Dermis microvascular lymphatic vessel endothelial cell (primary cell): ENCODE measurements at places on chromosomes 5 and 9. TPM values are rescaled to one million over a fixed set of nuclear protein-coding genes. Genes with fewer than 3 reads are reported as not detected.

DNA sequence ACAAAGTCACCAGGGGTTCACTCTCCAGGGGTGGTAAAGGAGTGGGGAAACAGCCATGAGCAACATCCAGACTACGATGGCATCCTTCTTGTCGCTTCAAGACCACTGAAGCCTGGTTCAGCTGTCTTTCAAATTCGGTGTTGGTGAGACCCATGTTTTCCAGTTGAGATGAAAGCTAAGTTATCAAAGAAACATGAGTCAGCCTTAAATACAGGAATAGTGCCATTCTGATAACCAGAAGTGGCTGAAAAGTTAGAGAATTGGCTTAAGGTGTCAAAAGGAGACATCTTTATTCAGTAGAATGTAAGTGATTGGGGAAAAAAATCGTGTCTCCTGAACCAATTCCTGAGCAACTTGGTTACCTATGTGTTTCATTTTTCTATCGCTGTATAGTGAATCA lies 7.0 kb upstream of the CARD19 start:
- no peak for DNase-seq

Gene SPATA6L
- 3.3 and 3.8 TPM in 2 replicates for total RNA-seq

DNA sequence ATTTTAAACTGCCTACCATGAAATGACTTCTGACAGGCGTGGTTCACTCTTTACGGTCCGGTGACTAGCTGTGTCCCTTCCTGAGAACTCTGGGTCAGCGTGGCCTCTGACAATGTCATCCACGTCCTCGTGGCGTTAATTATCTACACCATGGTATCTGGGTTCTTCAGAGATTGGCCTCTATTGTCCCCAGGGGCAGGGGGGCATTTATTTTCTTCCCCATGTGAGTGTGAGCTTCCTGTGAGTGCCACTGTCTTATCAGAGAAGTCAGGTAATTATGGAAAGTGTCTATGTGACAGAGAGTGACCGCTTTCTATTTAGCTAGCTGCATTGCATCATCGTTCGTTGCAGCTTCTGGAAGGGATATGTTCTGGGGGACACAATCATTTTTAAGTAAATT lies 77.2 kb downstream of the FBXL7 start:
- peak; percentile 56 for DNase-seq

- peak; percentile 28 for DNase-seq
Measured at GRCh38 chr5:37774912-37775483, 64.8 kb downstream of the GDNF start.

GRCh38 chr9:72911816-72912215 lies 41.0 kb downstream of the ALDH1A1 start:
- no peak for DNase-seq

GRCh38 chr9:74512416-74512815 lies 15.3 kb downstream of the RORB start:
- no peak for DNase-seq

Gene RNF224
- total RNA-seq, result under 0.01 TPM in 1 of 2 replicates, not detected in the other

DNA sequence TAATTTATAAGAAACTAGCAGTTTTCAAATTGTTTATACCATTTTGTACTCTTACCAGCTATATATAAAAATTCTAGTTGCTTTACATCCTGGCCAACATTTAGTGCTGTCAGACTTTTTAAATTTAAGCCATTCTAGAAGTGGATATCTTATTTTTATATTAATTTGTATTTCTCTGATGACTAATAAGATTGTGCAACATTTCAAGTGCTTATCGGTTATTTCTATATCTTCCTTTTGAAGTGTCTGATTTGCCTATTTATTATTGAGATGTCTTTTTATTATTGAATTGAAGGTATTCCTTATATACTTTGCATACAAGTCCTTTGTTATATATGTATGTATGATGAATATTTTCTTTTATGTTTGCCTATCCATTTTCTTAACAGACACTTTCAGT lies 324.0 kb downstream of the ELAVL2 start:
- no peak for DNase-seq

Gene OSMR
- 8.0 and 11.3 TPM in 2 replicates for total RNA-seq

Gene PCDHA9
- total RNA-seq, result under 0.01 TPM in 2 replicates

- no peak for DNase-seq
Measured at GRCh38 chr9:91241909-91242308, 119.8 kb downstream of the AUH start.

GRCh38 chr5:170648541-170648940 lies 135.0 kb upstream of the GABRP start:
- peak; percentile 18 for DNase-seq

Gene TERT
- not detected in 2 replicates for total RNA-seq

Gene MLANA
- total RNA-seq, result not detected in 2 replicates

DNA sequence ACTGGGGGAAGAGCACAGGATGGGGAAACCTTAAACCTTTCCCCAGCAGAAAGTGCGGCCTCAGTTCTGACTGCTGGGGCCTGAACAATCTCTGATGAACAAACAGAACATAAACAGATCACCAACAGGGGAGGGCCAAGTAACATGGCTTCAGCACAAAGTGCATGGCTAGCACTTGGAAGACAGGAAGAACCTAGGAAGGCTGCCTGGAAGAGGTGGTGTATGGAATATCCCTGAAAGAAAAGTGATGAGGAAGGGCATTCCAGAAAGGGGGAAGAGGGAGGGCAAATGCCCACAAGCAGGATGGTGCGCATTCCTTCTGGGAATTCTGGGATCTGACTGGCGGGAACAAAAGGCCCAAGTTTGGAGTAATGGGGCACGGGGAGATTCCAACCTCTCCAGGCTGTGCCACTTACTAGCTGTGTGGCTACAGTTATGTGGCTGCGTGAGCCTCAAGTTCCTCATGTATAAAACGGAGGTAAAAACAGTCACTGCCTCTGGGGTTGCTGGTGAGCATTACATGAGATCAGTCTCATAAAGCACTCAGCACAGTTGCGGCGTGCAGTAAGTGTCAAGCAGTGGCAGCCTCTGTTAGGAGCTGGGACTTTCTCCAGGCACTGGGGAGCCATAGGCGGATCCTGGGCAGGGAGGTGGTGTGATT lies 1.6 kb downstream of the PDGFRB start:
- DNase-seq, result no peak

- no peak for DNase-seq
Measured at GRCh38 chr5:154315196-154315595, 124.7 kb downstream of the GALNT10 start.

- DNase-seq, result peak; percentile 38
Measured at GRCh38 chr9:128552744-128553440, 505 bp downstream of the SPTAN1 start.

Gene SNX24
- 5.2 and 5.3 TPM in 2 replicates for total RNA-seq

DNA sequence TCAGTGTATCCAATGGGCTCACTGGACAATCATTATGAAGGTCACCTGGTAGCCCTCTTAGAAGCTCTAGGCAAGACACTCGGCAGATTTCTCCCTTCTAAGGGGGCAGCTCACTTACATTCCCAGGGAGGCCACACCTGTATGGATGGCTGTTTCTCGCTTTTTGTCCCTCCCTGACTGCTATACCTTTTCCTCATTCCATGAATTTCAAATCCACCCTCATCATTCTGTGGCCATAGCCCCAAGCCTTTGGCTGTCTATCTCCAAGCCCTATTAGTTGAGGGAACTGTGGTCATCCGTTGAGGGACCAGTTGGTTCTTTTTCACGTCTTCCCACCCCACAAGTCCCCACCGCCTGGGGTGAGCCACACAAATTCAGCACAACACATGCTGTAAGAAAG lies 85.0 kb upstream of the RARS1 start:
- no peak for DNase-seq

Gene BHMT2
- 3.1 and 6.2 TPM in 2 replicates for total RNA-seq

GRCh38 chr5:9681706-9682105 lies 51.6 kb upstream of the TAS2R1 start:
- DNase-seq, result no peak

GRCh38 chr9:113941526-113941925 lies 65.4 kb downstream of the ZNF618 start:
- no peak for DNase-seq

Gene ANKRD18A
- total RNA-seq, result not detected in 2 replicates

DNA sequence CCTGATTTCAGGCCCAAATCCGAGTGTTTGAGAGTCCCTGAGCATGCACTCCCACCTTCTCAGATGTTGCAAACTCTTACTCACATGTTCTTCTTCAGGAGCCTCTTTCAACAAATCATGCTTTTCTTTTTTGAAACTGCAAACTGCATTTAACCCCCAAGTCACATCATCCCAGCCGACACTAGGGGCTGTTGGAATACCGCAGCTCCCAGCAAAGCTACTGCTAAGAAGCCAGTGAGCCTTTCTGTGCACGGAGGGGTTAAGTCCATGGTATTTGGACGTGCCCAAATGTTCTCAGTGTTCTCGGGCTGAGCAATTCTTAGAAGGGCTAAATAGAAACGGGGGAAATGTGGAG lies 282.9 kb downstream of the NFIB start:
- DNase-seq, result peak; percentile 59

Gene GLIPR2
- 57.9 and 108 TPM in 2 replicates for total RNA-seq

Gene HK3
- total RNA-seq, result not detected in 2 replicates

Gene TMEM174
- total RNA-seq, result not detected in 2 replicates

Gene GPRIN1
- total RNA-seq, result 4.5 and 4.8 TPM in 2 replicates

Gene IL13
- not detected in 2 replicates for total RNA-seq

DNA sequence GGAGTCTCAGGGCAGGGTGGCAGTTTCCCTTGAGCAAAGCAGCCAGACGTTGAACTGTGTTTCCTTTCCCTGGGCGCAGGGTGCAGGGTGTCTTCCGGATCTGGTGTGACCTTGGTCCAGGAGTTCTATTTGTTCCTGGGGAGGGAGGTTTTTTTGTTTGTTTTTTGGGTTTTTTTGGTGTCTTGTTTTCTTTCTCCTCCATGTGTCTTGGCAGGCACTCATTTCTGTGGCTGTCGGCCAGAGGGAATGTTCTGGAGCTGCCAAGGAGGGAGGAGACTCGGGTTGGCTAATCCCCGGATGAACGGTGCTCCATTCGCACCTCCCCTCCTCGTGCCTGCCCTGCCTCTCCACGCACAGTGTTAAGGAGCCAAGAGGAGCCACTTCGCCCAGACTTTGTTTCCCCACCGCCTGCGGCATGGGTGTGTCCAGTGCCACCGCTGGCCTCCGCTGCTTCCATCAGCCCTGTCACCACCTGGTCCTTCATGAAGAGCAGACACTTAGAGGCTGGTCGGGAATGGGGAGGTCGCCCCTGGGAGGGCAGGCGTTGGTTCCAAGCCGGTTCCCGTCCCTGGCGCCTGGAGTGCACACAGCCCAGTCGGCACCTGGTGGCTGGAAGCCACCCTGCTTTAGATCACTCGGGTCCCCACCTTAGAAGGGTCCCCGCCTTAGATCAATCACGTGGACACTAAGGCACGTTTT lies 3.5 kb upstream of the PHYHD1 start:
- DNase-seq, result no peak

Gene TICAM2
- total RNA-seq, result 0.13 and 0.25 TPM in 2 replicates

DNA sequence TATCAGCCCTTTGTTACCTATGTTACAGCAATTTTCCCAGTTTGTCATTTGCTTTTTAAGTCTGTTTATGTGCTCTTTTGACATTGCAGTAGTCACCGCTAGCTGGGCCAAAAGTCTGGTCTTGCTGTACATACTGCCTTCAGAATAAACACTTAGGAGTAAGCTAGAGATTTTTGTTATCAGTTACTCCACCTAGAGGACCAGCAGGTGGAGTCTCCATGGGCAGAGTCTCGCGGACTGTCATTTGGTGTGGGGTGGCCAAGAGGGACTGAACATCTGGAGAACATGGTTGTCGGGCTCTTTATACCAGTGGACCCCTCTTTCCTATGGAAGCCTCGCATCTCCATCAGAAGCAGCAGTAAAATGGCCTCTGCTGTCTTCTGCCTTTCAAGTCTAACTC lies 10.8 kb upstream of the MGAT1 start:
- no peak for DNase-seq

- DNase-seq, result no peak
Measured at GRCh38 chr5:157269761-157270272, 3.9 kb downstream of the CYFIP2 start.

Gene FOXD4L6
- total RNA-seq, result under 0.01 TPM in 1 of 2 replicates, not detected in the other

DNA sequence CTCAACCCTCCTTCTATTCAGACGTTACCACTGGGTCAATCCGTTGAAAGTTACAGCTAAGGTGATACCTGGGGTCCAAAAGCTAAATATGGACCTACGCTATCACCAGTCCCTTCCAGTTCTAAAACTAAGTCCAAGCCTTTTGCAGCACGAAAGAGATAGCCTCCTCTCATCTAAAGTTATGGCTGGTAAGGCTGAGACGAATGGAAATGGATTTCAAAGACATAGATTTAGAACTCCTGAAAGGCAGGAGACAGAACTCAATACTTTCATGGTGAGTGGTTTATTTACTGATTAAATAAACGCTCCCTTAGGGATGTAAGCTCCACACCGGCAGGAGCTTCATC lies 751 bp upstream of the RIC1 start:
- no peak for DNase-seq

DNA sequence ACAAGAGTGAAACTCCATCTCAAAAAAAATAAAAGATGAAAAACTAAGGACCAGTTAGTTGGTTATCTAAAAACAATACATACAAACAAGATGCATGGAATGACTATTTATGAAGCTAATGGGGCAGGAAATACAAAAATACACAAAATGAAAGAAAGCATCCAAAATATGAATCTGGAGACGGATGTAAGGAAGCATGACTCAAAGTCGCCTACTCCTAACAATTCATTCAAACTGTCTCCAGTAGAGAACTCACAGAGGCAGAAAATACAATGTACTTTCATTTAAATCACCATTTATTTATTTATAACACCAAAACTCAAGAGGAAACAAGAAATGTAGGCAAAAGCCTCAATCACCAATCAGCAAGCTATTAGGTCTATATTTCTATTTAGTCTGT lies 68.4 kb downstream of the SCAI start:
- no peak for DNase-seq

GRCh38 chr5:78293851-78294247 lies 649 bp downstream of the AP3B1 start:
- DNase-seq, result no peak

GRCh38 chr5:79853028-79853427 lies 138.0 kb downstream of the MTX3 start:
- no peak for DNase-seq

- DNase-seq, result no peak
Measured at GRCh38 chr5:149724130-149724840, 5.8 kb upstream of the PPARGC1B start.

- no peak for DNase-seq
Measured at GRCh38 chr5:11724940-11725339, 179.3 kb downstream of the CTNND2 start.

DNA sequence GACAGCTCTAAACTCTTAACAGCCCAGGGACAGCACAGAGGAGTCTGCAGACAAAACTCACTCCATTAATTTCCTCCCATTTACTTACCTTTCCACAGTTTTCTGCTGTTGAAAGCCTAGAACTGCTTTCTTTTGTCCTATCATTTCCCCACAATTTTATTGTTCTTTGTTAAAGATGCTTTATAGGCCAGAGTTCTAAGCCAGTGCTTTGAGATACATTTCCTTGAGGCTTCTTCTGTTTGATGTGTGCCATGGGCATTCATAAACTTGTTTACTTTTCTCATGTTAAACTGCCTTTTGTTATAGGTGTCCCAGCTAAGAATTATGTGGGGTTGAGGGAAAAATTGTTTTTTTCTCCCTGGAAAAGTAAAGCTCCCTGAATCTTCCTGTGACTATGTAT lies 25.9 kb upstream of the SUB1 start:
- DNase-seq, result no peak
